ENCODE measurements at places on chromosomes 6 and 20.

DNA sequence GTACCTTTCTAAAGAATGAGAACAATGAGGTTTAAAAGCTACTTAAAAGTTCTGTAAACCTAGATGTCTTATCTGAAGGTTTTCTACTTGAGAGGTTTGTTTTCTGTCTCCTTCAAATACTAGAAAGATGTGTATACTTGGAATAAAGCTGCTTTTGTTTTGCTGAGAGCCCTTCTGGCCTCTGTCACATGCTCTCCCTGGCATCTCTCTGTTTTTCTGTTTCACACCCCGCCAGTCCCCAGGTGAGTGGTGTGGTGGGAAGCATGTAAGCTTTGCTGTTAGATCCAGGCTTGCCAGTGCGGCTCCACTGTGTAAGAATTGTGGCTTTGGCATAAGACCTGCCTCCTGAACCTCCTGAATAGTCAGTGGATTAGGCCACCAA is 56.8 kb downstream of the SNX9 start:
- no peak for DNase-seq

DNA sequence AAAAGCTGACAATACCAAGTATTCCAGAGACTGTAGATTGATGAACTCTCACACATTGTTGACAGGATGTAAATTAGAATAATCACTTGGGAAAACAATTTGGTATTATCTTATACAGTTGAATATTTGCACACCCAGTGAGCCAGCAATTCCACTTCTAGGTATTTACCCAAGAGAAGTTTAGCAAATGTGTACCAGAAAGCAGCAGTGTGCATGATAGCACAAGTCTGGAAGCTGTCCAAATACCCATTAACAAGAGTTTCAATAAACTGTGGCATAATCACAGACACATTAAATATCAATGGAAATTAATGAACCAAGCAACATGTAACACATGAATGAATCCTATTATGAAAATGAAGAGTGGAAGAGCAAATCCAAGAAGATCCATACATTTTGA is 233.6 kb downstream of the TPBG start:
- no peak for DNase-seq

GRCh38 chr6:152341596-152341995 is 295.6 kb downstream of the SYNE1 start:
- no peak for DNase-seq

- no peak for DNase-seq
Observed at GRCh38 chr20:51272401-51272800, 249.5 kb upstream of the KCNG1 start.

DNA sequence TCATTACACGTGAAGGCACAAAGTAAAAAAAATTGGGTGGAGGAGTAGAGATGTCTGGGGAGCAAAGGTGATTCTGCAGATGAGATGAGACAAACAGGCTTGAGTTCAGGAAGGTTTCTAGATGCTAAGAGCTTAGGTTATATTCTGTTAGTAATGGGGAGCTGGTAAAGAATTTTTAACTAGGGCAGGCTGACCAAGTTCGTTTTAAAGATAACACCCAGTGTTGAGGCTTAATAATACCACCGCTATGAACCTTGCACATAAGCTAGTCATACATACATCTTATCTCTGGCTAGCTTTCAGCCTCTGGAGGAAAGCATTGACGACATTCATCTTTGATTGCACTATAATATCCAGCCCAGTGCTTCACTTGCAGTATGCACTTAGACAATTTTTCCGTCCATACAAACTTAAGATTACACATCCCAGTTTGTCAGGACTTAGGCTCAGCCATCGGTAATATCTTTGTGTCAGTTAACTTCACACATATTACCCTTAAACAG is 12.1 kb downstream of the NHSL1 start:
- DNase-seq, result no peak

GRCh38 chr20:25032065-25032477 is 25.9 kb downstream of the ACSS1 start:
- DNase-seq, result no peak

DNA sequence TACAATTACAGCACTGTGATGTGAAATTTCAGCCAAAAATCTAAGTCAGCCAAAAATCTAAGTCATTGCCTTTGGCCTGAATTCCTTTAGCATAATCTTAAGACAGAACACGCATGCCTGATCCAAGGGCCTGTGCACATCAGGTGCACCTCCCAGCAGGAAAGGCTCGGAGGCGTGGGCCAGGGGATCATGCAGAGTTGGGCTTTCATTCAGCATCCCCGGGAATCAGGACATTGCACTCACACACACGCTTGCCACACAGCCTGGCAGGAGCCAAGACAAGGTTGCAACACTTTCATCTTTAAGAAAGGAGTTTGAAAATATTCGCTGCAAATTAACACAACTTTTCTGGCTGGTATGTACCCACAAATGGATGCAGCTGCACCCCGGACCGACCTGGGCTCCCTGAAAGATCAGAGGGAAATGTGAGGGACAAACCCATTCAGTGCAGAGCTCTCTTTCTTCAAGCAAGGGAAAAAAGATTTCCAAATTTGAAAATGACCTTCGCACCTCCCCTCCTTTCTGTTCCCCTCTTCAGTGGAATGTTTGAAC is 48.8 kb downstream of the ERMARD start:
- no peak for DNase-seq
